ENCODE measurements at places on chromosomes 11 and 22. TPM values are rescaled to one million over a fixed set of nuclear protein-coding genes. Genes with fewer than 3 reads are reported as not detected.

DNA sequence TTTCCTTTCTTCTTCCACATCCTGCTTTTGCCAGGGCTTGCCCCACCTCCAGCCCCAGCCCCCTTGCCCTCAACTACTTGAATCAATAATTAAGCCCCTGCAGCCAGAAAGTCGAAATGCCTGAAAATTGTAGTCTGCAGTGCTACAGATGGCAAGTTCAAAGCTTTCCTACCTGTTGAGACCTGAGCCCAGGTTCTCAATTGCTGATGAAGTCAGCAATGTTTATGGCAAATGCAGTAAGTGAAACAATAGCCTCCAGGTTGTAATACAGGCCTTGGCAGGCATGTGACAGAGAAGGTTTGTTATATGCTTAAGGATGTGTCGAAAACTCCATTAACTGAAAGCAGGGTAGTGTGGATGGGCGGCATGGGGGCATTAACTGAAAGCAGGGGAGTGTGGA lies 181.1 kb upstream of the SESN3 start:
- DNase-seq = no peak
- H3K27me3 ChIP-seq = no peaks in the 10 kb centered on the region
- H3K36me3 ChIP-seq = no peaks in the 10 kb centered on the region
- H3K4me3 ChIP-seq = no peak overlapping the region
- H3K27ac ChIP-seq = no peak overlapping the region

DNA sequence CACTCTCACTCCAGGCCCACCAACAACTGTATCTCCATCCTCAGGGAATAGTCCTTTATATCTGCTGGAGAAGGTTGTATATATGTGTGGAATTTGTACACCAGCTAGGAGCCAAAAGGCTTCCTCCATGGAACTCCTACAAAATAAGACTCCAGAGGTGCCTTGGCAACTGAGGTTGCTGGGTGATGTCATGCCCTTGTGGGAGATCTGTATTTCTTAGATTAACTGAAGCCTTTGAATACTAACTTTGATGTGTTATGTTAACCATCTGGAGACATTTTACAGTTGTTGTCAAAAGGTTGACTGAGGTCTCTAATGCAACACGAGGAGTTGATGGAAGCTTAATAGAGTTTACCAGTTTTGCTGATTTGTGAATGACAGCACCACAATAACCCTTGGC lies 139.5 kb upstream of the TTC12 start:
- DNase-seq = peak; percentile 19
- no peak overlapping the region for H3K4me3 ChIP-seq
- H3K36me3 ChIP-seq = no peaks in the 10 kb centered on the region
- H3K4me1 ChIP-seq = peaks cover 31% of the 10 kb centered on the region
- H3K27me3 ChIP-seq = no peaks in the 10 kb centered on the region

- H3K27ac ChIP-seq = no peak overlapping the region
- H3K36me3 ChIP-seq = no peaks in the 10 kb centered on the region
- DNase-seq = no peak
- no peaks in the 10 kb centered on the region for H3K4me1 ChIP-seq
- H3K27me3 ChIP-seq = no peaks in the 10 kb centered on the region
Measured at GRCh38 chr22:49433717-49434611, 393.7 kb downstream of the BRD1 start.

GRCh38 chr11:71335371-71335770 lies 83.0 kb upstream of the SHANK2 start:
- no peaks in the 10 kb centered on the region for H3K36me3 ChIP-seq
- no peak overlapping the region for H3K27ac ChIP-seq
- peaks cover 31% of the 10 kb centered on the region for H3K4me1 ChIP-seq
- H3K27me3 ChIP-seq = no peaks in the 10 kb centered on the region
- DNase-seq = no peak

H19 gene
- not detected for total RNA-seq

CENPM gene
- 51.9 TPM for total RNA-seq

MMP8 gene
- total RNA-seq = not detected

DEFB131B gene
- total RNA-seq = not detected

CYTH4 gene
- total RNA-seq = not detected
